ENCODE measurements at places on chromosomes 12 and 14.

DNA sequence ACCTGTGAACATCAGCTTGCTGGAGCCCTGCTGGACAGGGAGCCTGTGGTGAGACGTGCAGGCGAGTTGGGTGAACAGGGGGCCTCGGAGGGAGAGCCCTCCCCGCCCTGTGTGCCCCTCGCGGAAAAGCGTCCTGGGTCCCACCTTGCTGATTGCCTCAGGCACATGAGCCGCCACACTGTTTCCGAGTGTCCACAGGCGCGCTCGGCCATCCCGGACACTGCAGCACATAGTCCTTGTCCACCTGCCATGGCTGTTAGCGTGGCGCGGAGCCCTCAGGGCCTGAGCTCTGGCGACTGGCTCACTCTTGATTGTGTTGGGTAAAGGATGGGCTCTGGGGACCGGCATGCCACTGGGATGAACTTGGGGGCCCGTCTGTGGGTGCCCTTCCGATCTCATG, 40.0 kb downstream of the PACS2 start:
- no peak for DNase-seq

- DNase-seq = no peak
Measured at GRCh38 chr14:105166571-105167302, 1.8 kb downstream of the JAG2 start.

DNA sequence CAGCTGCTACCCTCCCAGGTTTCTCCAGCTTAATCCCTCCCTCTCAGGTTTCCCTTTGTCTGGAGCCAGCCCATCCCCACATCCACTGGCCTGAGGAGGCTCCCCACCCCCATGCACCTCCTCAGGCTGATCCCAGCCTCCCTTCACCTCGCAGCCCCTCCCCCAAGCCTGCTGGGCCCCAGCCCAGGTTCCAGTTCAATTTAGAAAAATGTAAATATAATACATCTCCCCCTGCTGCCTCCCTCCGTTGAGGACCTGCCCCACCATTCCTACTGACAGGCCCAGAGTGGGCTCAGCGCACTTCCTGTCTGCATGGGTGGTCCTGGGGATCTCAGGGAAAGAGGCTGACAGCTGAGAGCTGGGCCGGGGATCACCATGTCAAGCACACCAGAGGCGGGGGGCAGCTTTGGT, 155.8 kb downstream of the NTF3 start:
- DNase-seq = no peak

- DNase-seq = no peak
Measured at GRCh38 chr14:69263364-69263763, 3.4 kb downstream of the GALNT16 start.

DNA sequence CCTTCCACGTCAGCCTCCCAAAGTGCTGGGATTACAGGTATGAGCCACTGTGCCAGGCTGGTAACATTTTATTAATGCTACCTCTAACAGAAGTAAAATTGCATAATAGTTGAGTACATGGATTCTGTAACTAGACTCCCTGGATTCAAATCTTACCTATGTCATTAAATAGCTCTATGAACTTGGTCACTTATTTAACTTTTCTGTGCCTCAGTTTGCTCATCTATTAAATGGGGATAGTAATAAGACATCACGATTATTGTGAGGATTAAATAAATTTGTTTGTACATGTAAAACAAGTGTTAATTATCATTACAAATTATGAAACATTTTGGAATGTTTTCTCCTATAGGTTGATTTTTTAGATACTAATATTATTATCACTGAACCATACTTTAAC, 6.7 kb downstream of the ACTR6 start:
- no peak for DNase-seq
